NK-92 treated with Interleukin-12 subunit alpha and Interleukin-12 subunit beta, amount 100 ng/mL, for 24 hours (cell line): ENCODE measurements at places on chromosomes 1 and 21.

DNA sequence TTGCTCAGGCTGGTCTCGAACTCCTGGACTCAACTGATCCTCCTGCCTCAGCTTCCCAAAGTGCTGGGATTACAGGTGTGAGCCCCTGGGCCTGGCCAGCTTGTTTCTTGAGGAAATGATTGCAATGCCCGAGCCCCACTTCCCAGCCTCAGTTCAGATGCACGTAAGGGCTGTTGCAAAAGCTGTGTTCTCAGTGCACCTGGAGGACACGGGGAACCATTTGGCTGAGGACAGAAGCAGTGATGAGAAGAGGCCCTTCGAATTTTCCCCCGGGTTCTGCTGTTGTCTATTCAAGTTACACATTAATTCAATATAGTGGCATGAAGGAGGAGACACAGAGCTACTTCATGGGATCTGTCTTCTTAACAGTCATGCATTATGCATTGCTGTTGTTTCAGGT is 78.8 kb upstream of the WDR26 start:
- DNase-seq: no peak

- no peak for DNase-seq
Measured at GRCh38 chr1:11132563-11133293, 33.1 kb upstream of the EXOSC10 start.

DNA sequence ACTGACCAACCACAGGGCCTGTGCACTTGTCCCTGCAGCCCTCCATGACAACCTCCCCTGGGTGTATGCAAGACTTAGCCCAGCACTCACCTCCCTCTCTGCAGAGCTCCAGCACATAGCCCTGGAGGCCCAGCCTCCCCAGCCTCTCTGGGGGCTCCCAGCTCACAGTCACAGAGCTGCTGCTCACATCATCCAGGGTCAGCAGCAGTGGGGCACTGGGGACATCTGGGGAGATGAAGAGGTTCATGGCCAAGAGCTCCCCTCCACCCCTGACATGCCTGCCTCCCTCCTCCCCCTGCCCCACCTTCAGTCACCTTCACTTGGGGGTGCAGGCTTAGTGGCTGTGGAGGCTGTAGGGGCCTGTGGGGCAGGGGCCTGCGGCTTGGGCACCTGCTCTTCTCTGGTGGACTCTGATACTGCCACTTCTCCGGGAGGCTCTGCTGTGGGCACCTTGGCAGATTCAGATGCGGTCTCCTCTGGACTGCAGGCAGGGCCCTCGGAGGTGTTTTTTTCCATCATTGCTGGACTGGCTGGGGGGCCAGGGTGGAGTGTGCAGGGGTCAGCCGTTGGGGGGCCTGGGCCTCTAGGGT is at the start of gene MYBPH:
MYBPH (minus strand) TSS at position 590 of the 590 bp plus-strand sequence; CDS start at position 519, 71 bp downstream.
- no peak for DNase-seq

DNA sequence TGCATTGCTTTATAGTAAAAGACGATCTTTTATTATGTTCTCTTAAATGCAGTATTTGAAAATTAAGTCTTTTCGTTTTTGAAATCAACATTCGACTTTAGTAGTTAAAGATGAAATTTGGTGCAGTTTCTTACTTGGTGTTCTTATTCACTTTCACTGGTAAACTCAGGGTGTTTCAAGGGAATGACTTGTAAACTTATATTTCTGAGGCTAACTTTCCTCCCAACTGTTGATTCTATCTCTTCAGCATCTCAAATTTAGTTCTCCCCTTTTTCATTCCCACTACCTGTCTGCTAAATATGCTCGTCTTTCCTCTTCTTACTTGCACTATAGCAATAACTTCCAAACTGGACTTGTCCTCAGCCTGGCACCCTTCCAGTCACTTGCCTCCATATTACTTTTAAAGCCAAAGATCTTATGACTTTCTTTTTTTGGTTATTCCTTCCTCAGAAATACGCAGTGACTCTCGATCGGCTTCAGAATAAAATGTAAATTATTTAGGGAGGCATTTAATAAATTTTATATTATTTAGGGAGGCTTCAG is 988 bp downstream of the SLC35A3 start:
- DNase-seq: no peak

DNA sequence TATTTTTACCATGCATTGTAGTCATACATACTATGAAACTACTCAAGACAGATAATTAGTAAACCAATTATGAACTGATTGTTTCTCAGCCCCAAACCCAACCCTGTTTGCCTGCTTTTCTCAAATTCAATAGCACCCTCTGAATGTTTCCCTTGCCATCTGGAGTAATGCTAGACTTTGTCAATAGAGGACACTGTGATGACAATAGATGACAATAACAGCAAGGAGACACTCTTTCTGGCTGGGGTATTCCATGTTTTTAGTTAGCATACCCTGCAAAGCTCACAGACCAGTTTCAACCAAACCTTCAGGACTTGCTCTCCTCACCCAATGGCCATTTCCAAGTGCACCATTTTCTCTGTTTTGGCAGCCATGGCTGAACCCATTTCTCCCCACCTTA is 108.5 kb upstream of the LRRC7 start:
- no peak for DNase-seq

GRCh38 chr1:87167848-87168525 is 160.7 kb upstream of the LMO4 start:
- no peak for DNase-seq

DNA sequence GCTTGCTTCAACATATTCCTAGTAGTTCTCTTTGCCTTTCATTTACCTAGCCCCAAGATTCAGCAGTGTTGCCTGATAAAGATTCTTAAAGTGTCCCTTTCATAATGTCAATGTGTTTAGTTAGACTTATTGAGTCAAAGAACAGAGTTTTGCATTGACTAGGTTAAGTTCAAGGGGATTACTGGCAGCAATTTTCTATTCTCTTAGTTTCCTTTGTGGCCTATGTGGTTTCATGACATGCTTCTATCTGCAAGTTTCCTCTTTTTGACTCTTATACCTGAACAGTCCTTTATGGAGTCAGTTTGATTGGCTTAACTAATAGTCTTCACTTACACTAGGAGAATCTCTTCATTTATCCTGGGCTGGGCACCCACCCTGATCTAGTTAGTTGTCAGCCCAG is 151.3 kb downstream of the ADGRL4 start:
- DNase-seq: no peak

DNA sequence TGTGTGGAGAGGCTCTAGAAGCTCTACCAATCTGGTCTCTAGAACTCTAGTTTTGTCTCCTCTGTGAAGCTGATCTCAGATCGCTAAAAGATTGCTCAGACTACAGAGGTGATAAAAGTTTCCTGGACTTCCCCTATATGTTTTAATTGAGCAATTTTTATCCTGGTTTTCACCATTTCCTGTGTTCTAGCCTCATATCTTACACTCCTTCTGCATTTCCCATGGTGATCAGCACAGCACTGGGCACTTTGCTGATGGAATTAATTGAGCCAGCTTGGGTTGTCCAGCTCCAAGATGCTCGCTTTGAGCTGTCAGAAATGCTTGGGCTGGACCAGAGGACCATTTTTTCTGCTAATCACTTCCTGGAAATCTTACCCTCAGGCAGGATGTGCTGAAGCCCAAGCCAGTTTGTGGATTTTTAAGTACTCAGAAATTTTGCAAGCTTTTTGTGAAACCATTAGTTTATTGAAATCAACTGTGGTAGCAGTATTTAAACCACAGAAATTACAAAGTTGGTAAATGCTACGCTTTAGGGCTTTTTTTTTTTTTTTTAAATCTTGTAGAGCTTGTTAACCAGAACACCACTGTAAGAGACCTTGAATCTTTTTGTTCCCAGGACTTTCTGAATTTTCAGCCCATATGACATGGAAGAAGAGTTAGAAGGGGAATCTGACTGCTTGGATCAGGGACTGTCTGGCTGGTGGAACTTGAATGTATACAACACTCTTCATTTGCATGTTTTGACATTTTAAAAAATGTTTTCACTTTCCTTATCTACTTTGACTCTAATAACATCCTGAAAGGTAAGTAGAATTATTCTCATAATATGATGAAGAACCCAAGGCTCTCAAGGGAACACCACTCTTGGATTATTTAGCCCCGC is 28.4 kb downstream of the CD48 start:
- DNase-seq: peak; percentile 43

DNA sequence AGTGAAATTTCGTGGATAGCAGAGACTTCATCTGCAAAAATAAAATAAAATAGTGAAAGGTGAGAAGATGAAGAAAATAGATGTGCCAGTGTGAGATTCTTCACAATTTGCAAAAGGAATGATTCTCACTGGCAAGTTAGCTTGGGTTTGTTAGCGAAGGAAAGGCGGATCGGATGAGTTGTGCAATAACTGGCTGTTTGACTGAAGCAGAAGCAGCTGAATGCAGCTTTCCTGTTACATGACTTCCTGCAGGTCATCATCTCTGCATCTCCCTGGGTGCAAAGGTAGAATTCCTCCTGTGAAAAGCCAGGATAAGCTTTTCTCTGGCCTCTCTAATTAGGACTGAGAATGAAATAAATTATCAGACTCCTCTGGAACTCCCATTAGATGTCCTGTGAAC is 263.1 kb upstream of the CHRM3 start:
- DNase-seq: no peak
